ENCODE measurements at places on chromosomes 16 and 17.

- DNase-seq = no peak
Observed at GRCh38 chr17:64357191-64357981, 33.3 kb downstream of the PECAM1 start.

DNA sequence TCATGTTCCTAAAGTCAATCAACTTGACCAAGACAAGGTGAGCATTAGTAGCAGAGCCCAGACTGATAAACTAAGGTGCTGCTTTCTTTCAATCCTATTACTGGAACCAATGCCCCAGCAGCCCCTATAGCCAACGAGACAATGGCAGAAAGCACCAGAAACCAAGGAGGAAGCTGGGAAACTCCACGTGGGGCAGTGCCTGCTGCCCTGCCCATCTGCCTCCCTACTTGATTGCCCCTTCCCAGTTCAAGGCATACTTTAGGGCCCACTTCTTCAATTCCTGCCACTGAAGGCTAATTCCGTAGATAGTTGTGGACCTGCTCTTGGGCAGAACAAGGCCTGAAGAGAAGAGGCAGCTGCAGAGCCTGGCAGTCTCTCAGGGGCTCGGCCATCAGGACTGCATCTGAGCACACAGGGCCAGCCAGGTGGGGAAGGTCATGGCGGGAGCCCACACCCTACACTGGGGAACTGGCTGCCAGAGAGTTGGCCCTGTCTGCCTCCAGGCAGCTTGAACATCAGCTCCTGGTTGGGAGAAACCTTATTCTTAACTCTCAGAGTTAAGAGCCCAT is 30.9 kb downstream of the WSB1 start:
- DNase-seq = no peak

- DNase-seq = no peak
Observed at GRCh38 chr16:85164838-85165516, 52.7 kb upstream of the CIBAR2 start.

GRCh38 chr16:68069511-68070248 is 15.5 kb upstream of the NFATC3 start:
- DNase-seq = no peak

- DNase-seq = no peak
Observed at GRCh38 chr17:40019140-40019991, 4.1 kb downstream of the CSF3 start.

- no peak for DNase-seq
Observed at GRCh38 chr16:24986512-24987303, 28.5 kb downstream of the ARHGAP17 start.

GRCh38 chr16:78452025-78452555 is 352.6 kb downstream of the WWOX start:
- DNase-seq = no peak

DNA sequence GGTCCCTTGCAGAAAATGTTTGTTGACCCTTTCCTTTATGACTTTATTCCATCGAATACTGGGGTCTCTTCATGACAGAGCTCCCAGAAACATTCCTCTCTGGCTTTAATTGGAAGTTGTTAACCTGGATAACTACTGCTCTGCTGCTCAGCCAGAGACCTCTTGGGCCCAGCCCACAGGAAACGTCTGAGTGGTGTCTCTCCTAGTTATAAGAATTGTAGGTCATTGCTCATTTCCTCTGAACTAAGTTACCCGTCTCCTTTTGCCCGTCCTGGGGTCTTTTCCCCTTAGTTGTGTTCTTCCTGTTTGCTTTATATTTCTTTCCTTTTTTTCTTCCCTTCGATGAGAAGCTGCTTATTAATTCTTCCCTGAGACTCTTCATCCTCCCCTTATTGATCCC is 9.0 kb downstream of the MAP2K6 start:
- DNase-seq = no peak

DNA sequence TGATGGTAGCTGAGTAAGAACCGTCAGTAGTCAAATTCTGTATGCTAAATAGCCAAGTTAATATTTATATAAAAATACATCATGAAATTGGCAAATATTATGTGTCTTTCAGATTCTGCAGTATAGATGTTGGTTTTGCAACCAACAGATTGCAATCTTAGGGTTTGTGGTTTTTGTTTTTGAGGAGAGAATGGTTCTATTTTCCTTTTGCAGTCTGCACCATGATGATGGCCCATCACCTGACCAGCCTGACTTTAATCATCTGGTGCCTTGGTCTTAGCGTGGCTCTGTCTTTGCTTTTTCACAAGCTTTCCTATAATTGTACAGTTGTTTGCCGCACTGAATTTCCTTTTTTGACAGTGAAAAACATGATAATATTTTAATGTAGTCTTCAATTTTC is 50.7 kb downstream of the NUP93 start:
- DNase-seq = no peak

- DNase-seq = no peak
Observed at GRCh38 chr16:20844054-20844453, 37.7 kb downstream of the REXO5 start.

GRCh38 chr16:8963010-8963820 is 491 bp downstream of the USP7 start:
- DNase-seq = no peak

- no peak for DNase-seq
Observed at GRCh38 chr17:59764292-59764741, 56.9 kb downstream of the VMP1 start.

- DNase-seq = peak; percentile 31
Observed at GRCh38 chr16:47143677-47144558, at the start of gene NETO2. NETO2 (minus strand) TSS chr16:47143945; CDS start chr16:47143612, 333 bp downstream.

DNA sequence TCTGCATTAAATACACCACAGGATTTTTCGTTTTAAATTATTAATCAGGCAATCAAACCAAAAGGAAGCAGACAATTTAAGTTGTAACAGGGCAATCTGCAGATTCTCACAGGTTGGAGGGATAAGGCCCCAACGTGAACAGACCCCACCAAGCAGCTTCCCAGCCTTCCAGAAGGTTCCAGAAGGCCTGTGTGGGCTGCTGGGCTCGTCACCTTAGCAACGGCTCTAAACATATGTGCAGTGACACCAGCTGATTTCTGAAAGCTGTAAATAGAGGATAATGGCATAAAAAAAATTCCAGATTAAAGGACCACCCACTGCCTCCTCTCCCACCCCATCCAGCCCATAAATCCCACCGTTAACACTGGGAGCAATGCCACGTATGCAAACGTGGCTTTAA is 123.8 kb downstream of the ZNF778 start:
- DNase-seq = no peak

- no peak for DNase-seq
Observed at GRCh38 chr17:70060415-70060814, 14.6 kb upstream of the KCNJ16 start.

DNA sequence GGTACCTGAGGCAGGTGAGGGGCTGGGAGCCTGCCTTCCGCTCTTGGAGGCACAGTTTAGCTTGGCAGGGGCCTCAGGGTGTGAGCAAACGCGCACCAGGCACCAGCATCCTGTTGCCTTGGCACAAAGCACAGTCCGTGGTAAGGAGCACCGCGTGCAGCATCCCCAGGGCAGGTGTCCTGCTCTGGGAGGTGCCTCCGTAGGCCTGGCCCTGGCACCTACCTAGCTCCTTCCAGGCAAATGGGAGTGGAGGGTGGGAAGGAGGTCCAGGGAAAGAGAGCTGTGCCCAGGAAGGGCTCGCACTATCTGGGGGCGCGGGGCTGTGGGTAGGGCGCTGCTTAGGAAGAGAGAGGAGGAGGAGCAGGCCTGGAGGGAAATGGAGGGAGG is 3.1 kb upstream of the GSE1 start:
- DNase-seq = no peak

DNA sequence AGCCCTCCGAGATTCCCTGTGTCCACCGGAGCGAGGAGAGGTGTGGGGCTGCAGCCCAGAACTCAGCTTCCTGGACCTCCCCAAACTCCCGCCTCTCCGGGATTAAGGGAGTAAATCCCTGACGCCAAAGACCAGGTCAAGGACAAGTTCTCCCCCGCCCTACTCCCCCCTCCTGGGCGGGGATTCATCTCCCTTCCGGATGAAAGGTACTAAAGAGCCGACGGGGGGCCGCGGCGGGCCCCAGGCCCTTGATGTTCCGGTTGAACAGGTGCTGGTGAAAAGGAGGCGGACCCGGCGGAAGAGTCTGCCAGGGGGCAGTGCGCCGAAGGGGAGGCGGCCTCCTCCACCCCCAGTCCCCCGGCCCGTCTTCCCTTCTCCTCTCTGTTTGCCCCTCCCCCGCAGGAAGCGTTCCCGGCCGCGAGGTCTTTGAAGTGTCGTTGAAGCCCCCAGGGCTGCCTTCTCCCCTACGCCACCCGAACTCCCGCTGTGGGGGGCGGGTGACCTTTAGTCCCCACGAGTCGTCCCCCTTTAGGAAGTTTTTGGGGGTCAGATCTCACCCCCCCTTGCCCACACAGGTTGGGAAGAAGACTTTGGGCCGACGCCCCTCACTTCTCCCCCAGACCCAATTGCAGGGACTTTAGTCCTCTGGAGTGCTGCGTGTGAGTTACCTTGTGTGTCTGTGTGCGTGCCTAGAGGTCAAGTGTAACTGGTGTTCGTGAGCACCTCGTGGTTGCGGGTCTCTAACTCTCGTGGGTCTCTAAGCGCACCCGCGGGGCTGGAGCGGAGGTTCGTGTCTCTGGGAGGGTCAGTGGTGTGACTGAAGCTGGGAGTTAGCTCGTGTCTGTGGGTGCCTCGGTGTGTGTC is 1.1 kb upstream of the MLLT6 start:
- DNase-seq = peak; percentile 80

DNA sequence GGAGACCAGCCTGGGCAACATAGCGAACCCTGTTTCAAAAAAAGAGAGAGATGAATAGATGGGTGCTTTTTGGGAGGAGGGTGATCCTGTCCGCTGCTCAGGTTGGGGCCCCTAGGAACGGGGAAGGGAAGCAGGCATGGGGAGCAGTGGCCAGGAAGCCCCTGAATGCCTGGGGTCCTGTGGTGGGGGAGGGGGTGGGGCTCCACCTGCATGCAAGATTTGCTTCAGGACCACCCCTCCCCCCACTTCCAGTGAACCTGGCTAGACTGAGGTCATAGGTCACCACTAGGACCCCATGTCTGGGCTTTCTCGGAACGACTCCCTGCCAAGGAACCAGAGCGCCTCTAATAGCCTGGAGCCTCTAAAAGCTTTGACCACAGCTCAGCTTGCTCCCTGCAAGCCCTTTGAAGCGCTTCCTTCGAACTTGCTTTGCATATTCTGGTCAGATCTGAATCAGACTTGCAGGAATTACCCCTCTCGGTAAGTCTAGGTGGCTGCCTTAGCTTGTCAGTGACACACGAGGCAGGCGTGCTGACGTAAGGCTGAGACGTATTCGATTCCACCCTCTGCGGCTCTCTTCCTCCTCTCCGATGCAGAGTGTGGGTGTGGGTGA is 3.7 kb downstream of the SOCS3 start:
- peak; percentile 90 for DNase-seq

DNA sequence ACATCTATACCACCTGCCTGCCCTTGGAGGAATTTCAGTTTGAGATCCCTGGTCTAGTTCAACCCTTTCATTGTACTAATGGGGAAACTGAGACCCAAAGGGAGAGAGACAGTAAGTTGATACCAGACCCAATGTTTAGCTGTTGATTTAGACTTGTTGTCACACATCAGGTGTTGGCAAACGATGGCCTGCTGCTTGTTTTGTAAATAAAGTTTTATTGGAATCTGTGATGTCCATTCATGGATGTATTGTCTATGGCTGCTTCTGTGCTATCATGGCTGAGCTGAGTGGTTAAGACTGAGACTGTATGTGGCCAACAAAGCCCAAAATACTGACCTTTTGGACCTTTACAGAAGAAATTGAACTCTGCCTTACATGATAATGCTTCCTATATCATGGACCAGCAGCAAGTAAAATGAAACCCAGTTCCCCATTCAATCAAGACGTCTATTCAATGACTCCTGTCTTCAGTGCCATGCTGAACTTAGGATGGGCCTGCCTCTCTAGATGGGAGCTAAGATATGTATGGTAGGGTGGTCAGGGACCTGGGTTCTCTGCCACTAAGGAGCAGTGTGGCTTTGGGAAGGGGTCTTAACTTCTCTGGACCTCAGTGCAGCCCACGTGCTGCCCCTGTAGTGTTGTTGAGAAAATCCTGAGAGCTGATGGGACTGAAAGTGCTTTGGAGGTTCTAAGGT is 111.0 kb downstream of the IRX5 start:
- no peak for DNase-seq

- no peak for DNase-seq
Observed at GRCh38 chr16:8887431-8887765, 5.2 kb downstream of the LITAFD start.

DNA sequence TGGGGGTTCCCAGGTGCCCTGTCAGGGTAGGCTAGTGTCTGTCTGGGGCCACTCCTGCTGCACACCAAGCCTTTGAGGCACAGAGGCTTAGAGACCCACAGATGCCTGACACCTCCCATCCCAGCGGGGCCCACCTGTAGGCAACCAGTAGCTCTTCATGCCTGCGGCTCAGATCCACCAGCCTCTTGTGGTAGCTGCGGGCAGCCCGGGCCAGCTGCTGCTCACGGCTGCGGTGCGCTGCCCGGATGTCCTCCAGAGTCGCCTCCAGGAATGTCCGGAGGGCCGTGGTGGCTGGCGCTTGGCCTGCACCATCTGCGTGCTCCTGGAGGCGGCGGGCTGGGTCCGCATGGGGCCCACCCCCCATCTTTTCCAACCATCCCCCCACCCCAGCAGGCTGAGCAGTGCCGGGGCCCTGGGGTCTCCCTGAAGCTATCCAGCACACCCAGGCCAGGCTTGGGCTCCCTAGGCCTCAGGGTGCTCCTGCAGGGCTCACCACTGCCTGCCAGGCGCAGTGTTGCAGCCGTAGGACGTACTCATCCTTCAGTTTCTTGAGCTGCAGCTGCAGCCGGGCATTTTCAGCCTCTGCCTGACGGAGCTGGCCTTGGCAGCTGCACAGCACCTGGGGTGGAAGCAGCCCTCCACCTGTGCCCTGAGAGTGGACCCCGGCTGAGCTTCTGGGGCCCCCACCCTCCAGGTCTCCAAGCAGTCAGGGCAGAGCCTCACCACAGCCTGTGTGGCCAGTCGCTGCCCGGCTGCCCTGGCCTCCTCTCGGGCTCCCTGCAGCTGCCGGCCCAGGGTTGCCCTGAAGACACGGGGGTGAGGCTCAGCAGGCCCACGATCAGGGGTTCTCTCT is 1.8 kb downstream of the CCDC78 start:
- no peak for DNase-seq

- no peak for DNase-seq
Observed at GRCh38 chr17:3506054-3506453, 30.3 kb downstream of the ASPA start.

Data from stimulated activated CD4-positive, alpha-beta T cell treated with anti-CD3 and anti-CD28 coated beads, TNF-alpha, amount 100 ng/mL, for 24 hours (primary cell).